Activated T-helper 2 cell treated with anti-CD3 and anti-CD28 coated beads, Interferon-gamma antibody, Interleukin-2, Interleukin-4, amounts not matched to agents 10 μg/mL and 5 μg/mL and 100 μg/mL, durations not matched to agents 14 hours and 24 hours and 36 hours (primary cell): ENCODE measurements at places on chromosomes 5 and 9.
A peak's percentile ranks its signal among the peaks of the same experiment; 100 is the strongest.

GRCh38 chr5:124398460-124398859 lies 348.0 kb downstream of the ZNF608 start:
- no peak for DNase-seq

DNA sequence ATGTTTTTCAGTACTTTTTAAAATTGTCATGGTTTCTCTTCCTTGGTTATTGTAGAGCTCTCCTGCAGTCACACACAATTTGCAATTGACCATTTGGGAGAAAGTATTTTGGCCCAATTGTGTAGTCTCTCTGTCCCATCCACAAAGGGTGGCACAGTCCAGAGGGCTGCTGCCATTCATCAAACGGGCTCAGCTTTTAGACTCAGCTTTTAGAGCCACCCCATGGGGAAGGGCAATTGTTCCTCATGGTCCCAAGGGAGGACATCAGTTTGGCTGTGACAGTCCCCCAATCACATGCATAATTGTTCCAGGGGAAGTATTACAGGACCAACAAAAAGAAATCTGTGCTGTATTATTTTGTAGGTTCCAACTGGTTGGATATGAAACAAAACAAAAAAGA lies 207.6 kb downstream of the ZNF462 start:
- DNase-seq = no peak

DNA sequence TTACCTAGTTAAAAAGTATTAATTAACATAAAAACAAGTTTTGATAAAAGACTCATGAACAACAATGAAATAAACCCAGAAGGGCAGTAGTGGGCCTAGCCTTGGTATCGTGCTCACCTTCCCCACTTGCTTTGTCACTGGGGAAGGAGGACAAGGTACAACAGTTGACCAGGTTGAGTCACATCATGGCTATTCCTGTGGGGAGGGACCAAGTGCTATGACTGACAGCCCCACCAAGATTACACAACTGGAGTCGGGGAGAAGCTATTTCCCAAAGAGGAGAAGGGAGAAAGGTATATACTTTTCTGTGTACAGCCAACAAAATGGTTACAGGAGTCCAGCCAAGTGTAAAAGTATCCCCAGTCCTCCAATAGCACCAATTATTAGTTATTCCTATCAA lies 251.3 kb upstream of the RFX3 start:
- no peak for DNase-seq

GRCh38 chr5:936149-937144 lies 43.8 kb downstream of the TRIP13 start:
- DNase-seq = no peak

DNA sequence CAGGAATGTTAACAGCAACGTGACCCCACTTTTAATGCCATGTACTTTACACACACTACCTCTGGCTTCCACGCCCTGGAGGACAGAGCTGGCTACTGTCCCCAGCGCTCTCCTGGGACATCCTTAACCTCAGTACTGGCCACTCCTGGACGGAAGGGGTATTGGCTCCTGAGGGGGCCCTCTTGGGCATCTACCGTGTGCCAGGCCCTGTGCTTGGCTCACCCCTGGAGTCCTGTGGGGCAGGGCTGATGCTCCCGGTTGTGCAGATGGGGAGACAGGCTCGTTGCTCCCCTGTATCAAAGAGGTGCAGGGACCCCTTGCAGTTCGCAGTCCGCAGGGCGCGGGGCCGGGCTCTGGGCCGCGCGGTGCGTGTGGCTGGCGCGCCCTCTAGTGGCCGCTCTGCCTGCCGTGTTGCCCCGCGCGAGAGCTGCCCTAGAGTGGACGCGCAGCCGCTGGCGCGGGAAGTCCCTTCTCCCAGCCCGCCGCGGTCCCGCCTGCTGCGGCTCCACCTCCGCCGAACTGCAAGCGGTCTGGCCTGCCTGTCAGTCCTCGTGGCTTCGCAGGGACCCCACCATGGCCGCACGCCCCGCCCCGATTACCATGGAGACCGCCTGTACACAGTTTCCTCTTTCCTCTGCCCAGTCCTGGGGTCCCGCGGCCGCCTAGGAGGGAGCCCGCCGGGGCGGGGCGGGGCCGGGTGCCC lies at the start of gene WDR38:
Gene WDR38 (plus strand): TSS at position 632 of the 703 bp plus-strand sequence. CDS start 72 bp downstream, outside the sequence.
- peak; percentile 74 for DNase-seq

GRCh38 chr9:3491450-3491849 lies 34.4 kb downstream of the RFX3 start:
- no peak for DNase-seq

- DNase-seq = peak; percentile 89
Measured at GRCh38 chr9:76394195-76394959, at the start of gene RFK. Gene RFK, minus strand, starts transcription at chr9:76394426. Its CDS starts 255 bp downstream, at chr9:76394171.

GRCh38 chr5:124923131-124923530 lies 176.7 kb upstream of the ZNF608 start:
- no peak for DNase-seq

DNA sequence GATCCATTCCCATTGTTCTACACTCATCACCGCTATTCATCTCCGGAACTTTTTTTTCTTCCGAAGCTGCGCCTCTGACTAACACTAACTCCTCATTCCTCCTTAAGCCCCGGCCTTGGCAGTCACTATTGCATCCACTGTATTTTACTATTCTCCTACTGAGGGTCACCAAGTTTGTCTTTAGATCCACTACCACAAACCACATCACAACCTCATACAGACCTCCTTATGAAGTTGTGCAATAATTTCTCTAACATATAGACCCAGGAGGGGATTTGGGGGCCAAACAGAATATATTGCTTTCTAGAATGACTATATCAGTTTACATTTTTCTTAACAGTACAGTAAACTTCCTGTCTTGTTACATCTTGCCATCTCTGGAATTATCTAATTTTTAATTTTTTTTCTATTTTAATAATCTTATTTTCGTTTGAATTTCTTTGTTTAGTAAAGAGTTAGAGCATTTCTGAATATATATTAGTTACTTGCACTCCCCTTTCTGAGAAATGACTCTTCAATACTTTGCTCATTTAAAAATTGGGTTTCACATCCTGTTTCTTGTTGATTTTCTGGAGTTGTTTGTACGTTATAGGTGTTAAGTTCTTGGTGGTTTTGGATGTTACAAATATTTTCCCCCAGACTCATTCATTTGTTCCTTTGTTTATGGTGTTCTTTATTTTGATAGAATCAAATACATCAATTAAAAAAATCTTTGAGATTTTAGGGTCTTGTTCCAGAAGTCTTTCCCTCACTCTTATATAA lies 37.1 kb downstream of the DMRT2 start:
- no peak for DNase-seq

DNA sequence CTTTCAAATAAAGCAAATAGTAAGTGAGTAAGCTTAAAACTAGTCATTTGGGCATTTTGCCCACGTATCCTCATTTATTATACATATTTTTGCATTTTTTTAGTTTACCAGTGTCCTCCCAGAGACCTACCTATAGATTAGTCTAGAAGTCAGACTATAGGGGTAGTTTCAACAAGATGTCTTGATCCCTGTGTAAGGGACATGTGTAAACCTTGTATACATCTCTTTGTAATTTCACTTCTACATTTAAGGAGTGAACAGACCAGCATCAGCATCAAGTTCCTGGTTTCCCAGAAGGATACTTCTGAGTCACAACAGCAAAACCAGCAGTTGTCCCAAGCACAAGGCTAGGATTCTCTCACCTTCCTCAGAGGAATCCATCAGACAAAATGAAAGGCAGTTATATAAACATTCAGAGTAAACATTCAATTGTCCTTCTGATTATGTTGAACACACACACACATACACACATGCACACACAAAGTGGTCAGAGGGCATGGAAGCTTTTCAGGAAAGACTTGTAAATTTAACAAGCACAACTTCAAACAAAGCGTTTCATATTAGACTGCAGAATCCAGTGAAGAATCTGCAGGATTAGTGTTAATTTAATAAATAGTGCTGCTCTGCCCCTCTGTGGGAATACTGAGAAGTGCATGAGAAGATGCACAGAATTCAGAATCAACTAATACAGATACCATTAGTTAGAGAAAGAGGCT lies 55.4 kb downstream of the HINT1 start:
- no peak for DNase-seq

- DNase-seq = peak; percentile 53
Measured at GRCh38 chr9:129270205-129270604, 92.1 kb upstream of the IER5L start.

DNA sequence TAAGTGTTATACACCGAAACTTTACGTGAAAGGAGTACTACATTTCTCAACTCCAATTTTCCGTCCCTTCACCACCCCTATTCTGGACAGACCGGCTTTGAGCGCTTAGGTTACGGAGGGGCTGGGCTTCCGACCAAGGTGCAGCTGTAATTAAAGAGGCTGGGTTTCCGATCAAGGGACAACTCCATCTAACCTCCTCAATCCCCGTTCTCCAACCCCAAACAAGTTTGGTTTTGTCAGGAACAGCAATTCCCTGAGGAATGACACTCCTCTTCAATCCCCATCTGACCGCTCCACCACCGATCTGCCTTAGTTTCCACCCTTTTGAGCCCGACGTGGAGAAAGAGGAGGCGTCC lies 577 bp downstream of the TUT7 start:
- no peak for DNase-seq

DNA sequence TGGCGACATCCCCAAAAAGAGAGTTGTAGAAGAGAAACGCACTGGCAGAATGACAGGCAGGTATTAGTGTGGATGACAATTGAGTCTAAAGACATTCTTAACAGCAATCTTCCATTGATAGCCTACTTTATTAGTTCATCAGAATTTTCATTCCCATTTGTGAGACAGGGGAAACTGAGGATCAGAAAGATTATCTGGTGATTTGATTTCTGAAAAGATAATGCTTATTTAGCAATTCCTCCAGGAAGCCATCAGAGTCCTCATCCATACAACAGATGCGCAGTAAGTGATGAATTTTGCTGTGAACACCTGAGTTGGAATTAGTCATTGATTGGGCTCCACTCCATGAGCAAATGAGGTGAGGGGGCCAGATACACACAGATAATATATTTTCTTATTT lies 57.3 kb upstream of the ANKRD33B start:
- no peak for DNase-seq

- DNase-seq = no peak
Measured at GRCh38 chr5:81506378-81506777, 112.4 kb upstream of the ACOT12 start.

- DNase-seq = no peak
Measured at GRCh38 chr5:151298063-151298855, 5.3 kb downstream of the SLC36A3 start.

DNA sequence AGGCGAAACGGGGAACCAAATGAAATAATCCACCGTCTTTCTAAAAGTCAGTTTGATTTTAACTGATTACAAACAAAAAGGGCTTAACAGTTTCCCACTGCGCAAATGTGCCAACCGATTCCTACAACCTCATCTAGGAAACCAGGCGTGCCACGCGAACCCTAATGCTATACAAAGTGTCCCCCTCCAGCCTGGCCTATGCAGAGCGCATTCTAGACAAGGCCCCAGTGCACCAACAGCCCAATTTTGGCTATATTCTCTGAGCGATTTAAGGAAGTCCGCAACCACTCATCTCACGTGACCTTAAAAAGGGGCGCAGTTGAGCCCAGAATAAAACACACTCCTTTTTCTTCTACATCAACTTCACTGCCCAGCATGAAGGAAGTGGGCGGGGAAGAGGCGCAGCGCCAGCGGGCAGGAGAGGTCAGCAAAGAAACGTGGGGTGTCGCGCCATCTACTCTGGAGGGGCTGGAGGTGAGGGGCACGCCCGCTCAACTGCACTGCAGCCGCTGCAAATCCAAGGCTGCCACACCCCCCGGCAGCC lies 779 bp downstream of the FAM13B start:
- DNase-seq = no peak

DNA sequence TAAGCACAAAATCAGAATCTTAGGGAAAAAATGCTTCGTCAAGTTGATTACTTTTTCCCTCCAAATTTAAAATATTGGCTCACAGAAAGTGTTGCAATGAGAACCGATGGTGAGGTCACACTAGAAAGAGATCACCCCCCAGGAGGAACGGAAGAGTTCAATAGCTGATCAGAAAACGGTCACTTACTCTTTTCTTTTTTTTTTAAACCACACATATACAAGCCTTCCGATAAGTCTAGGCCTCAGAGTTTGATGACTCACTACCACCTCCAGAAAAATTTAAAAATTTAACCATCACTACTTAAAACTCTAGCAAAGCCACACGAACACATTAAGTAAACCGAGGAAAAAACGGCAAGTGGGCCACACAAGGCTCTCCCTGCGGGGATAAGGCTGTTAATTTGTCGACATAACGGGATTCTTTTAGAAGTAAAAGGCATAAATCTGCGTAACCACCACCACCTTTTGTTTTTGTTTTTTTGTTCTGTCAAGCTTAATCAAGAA lies 1.2 kb downstream of the SURF4 start:
- no peak for DNase-seq

GRCh38 chr9:2072752-2073405 lies 57.7 kb downstream of the SMARCA2 start:
- no peak for DNase-seq

- DNase-seq = no peak
Measured at GRCh38 chr9:7094052-7094451, 336.3 kb downstream of the KDM4C start.

GRCh38 chr9:111805830-111806241 lies 11.1 kb upstream of the SHOC1 start:
- DNase-seq = no peak

- DNase-seq = no peak
Measured at GRCh38 chr5:123037104-123037418, 536 bp upstream of the PPIC start.

DNA sequence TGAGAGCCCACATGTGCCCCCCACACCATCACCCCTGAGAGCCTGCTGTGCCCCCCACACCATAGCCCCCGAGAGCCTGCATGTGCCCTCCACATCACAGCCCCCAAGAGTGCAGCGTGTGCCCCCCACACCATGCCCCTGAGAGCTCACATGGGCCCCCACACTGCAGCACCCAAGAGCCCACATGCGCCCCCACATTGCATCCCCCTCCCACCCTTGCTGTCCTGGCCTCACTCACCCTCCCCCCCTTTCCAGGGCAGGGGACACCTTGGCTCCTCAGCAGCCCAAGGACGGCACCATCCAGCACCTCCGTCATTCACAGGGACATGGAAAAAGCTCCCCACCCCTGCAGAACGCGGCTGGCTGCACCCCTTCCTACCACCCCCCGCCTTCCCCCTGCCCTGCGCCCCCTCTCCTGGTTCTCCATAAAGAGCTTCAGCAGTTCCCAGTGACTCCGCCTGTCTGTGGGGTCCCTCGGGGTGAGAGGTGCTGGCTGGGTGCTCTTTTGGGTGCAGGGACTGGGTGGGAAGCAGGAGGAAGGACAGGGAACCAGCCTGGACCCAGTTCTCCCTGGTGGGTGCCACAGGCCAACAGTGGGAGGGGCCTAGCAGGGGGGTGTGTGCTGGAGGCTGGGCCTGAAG lies 5.0 kb downstream of the LCN1 start:
- DNase-seq = no peak
